ENCODE measurements at places on chromosomes 5 and 9.

DNA sequence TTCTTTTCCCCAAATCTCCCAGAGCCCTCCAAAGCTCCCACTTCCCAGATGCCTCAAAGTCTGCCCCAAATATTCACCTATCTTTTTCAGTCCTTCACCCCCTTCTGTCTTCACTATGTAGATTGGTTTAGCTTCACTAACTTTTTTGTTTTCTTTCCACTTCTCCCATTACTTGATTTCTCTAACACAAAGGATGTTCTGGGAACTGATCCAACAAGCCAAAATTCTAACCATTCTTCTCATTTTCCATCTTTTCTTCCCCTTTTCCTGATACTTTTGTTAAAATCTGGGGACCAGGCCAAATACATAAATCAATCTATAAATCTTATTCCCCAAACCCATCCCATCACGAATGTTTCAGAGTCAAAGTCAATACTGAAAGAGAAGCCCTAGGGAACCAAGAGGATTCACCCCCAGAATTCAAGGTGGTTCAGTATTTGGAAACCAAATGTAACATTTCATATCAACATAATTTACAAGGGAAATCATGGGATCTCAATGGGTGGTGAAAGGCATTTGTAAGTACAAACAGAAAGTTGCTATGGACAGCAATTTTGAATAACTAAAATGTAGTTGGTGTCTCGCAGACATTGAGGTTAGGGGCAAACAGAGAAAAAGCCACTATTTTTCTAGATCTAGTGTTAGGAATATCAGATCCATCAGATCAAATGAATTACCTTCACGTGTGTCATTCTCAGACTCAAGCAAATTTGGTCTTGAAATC lies 35.3 kb downstream of the APTX start:
- no peak for DNase-seq

DNA sequence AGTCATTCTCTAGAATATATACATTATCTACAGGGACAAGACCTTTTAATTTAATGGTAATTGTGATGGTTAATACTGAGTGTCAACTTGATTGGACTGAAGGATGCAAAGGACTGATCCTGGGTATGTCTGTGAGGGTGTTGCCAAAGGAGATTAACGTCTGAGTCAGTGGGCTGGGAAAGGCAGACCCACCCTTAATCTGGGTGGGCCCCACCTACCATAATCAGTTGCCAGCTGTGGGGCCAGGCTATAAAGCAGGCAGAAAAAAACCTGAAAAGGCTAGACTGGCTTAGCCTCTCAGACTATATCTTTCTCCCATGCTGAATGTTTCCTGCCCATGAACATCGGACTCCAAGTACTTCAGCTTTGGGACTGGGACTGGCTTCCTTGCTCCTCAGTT lies 112.2 kb upstream of the SMC2 start:
- no peak for DNase-seq

GRCh38 chr5:74951865-74952264 lies 85.7 kb upstream of the FAM169A start:
- DNase-seq, result no peak

- no peak for DNase-seq
Measured at GRCh38 chr9:134488331-134489280, 153.0 kb upstream of the COL5A1 start.

GRCh38 chr5:107557051-107557658 lies 113.6 kb downstream of the EFNA5 start:
- no peak for DNase-seq

- no peak for DNase-seq
Measured at GRCh38 chr9:118109542-118109941, 405.3 kb downstream of the TLR4 start.

- no peak for DNase-seq
Measured at GRCh38 chr5:5613261-5613990, 190.9 kb downstream of the ICE1 start.

DNA sequence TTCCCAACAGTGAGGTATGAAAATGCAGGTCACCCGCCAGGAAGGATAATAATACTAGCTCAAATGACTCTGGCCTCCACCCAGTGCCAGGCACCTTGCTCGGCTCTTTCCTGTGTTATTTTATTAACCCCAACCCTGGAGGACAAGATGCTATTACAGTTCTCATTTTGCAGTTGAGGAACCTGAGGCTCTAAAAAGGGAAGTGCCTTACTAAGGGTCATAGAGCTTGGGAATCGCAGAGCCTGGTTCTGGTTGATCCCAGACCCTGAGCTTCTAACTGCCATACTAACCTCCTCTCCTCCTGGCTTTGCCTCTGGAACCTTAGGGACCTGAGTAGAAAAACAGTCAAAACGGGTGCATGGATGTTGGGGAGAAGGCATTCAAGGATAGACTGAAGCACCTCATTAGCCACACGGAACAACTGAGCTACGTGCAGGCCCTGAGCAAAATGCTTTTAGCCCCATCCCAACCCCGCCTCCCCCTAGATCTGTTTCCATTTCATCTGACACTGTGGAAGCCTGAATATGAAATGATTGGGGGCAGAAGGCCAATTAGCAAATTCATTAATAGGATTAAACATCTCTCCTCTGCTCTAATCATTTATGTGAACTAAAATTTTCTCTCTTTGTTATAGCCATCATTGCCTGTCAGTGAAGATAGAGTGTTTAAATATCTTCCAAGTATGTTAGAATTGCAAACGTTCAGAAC lies 7.9 kb downstream of the KCNIP1 start:
- DNase-seq, result no peak

GRCh38 chr5:179833056-179833708 lies 12.5 kb downstream of the SQSTM1 start:
- DNase-seq, result no peak

DNA sequence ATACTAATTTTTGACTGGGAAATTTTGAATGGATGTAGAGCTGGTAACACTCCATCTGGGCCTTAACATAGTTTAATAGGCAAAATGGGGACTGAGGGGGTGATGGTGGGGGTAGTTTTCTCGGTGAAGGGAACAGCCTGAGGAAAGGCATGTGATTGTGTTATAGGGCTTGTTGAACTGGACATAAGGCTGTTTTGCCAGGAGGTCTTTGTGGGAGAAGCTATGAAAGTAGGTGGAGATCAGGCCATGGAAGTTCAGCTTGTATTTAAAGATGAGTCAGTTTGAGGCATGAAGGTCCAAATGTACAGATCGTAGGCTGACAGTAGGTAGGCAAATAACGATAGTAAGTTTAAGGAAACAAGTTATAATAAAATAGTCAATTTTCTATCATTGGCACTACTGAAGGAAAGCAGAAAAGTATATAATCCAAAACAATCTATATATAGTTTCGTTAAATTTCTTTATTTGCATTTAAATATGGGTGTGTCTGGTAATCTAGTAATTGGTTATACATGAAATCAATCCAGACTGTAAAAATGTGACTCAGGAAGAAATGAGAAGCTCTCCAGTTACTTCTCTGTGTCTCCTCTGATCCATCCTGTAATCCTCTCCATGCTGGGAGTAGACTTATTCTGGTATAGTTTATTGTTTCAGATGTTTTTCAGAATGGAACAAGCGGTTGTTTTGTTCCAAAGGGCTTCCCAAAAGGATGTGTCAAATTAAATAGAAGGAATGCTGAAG lies 2.8 kb downstream of the CSNK1G3 start:
- no peak for DNase-seq

- DNase-seq, result no peak
Measured at GRCh38 chr5:54022223-54022622, 288.1 kb downstream of the ARL15 start.

DNA sequence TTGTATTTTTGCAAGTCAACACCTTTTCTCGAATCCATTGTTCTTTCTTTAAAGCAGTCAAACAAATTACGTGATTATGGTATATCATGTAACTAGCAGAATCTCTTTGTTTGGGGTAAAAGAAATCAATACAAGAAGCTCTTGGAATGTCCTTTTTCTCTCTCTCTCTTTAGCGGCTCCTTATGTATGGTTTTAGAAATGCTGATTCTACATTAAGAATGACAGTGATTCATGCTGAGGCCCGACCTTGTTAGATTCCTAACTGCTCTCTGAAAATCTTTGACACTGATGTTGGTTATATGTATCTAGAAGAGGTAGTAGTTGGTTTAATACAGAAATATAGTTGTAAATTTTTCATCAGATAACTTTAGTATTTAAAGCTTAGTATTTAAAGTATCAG lies 76.4 kb downstream of the SNX24 start:
- DNase-seq, result no peak

DNA sequence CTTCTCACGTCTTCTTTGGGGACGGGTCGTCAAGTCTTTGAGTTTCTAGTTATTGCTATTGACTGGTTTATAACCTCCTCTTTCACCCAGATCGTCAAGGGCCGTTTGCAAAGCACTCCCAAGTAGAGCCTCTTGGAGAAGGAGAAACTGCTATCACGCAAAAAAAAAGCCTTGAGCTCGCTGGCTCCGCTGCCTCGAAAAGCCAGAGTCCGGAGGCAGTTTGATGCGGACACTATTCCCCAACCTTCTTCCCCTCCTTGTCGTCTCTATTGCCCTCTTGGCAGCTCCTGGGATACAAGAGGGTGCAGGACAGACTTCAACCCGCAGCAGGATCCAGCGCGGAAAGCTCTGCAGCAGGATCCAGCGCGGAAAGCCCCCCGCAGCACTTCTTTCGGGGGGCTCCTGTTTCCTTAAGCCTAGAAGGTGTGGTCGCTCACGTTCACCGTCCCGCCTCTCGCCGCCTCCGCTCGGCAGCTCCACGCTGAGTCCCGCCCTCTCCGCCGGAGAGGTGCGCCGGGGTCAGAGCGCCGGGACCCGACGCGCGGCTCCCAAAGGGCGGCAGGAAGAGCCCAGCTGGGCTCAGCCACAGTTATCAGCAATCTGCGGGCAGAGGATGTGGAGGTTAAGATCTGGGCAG lies at the start of gene PCDHAC1:
PCDHAC1 (plus strand) TSS at position 494 of the 637 bp plus-strand sequence. CDS start 594 bp downstream, outside the sequence.
- peak; percentile 3 for DNase-seq

GRCh38 chr5:113118765-113119164 lies 142.2 kb downstream of the DCP2 start:
- no peak for DNase-seq

DNA sequence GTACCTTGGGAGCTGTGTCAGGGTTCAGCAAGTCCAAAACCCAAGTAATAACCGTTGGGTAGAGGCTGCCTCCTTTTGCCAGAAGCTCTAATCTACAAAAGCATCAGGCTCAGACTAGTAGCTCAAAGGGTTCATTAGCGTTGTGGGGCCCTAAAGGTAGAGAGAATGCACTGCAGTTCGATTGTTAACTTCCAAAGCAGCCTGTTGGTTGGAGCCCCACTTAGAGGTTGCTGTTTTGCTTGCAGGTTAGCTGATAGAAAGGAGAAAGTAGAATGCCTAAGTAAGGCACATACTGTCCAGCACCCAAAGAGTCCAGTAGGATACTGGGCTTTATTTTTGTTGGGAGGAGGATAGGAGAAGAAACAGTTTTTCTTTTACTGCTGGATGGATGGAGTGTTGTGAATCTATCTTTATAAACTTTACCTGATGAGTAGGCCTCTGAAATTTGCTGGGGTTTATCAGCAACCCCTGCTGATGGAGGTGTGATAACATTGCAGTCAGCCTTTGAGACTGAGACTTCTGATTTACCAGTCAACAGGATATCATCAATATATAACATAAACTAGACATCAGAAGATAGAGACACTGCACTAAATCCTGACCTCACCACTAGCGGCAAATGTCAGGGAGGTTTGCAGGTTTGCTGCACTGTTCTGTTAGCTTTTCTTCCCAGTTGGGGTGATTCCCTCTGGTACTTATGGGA lies 34.8 kb downstream of the ZNF131 start:
- no peak for DNase-seq

DNA sequence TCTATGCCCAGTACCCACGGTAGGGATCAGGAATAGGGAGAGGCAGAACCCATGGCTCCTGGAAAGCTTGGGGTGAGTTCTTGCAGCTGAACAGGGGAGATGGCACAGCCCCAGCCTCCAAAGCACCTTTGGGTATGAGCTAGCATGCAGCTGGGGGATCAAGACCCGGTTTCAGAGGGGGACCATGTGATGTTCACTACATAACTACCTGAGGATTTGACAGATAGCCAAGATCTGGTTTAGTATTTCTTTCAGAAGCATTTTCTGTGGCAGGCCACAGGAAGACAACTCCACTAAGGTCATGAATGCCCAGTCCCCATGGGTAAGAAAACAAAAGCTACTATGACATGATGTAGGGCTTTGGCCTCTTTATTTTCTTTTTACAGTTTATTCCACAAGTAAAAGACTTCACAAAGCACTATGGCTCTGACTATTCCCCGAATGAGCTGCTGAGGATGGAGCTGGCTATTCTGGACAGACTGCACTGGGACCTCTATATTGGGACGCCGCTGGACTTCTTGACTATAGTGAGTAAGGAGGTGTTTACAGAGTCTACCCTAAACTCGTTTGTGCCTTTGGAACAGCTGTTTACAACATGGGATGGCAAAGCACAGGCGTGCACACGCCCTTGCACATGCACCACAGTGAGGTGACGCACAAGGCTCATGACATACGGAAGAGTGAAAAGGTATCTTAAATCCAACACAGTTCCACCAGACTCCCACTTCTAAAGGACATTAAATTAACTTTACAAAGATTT lies 3.4 kb downstream of the CCNI2 start:
- no peak for DNase-seq

GRCh38 chr5:107431536-107431935 lies 239.2 kb downstream of the EFNA5 start:
- DNase-seq, result no peak

DNA sequence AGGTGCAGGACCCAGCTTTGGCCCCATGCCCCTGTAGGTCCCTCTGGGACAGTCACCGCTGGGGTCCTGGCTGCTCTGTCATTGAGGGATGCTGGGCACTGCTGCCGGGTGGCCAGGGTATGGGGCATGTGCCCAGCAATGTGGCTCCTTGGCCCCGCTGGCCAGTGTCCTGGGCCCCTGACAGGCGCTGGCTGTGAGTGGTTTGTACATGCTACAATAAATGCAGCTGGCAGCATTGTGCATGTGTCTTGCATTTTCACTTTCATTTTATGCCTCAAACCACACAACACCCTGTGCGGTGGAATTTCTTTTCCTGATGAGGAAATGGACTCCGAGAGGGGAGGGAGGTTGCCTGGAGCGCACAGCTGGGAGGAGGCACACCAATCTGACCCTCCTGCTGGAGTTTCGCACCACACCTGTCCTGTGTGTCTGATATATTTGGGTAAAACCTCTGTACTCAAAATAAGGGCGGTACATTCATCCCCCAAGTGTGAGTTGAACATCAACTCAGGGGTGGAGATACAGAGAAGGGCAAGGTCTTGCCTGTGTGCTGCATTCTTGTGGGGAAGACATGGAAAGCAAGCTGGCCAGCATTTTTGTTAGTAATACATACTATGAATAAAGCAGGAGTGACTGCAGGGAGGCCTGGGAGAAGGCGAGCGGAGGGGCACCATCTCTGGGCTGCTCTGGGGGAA lies 11.7 kb downstream of the TSPAN17 start:
- no peak for DNase-seq

DNA sequence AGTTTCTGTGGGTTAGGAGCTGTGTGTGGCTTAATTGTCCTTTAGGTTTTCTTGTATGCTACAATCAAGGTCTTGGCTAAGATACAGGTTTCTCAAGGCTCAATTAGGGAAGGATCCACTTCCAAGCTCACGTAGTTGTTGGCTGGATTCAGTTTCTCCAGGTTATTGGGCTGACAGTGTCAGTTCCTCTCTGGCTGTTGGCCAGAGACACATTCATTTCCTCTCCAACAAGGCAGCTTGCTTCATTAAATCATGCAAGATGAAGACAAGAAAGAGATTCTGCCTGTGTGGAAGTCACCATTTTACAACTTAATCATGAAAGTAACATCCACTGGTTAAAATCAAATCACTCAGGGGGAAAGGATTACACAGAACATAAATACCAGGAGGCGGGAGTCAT lies 275.7 kb upstream of the KIF2A start:
- DNase-seq, result no peak
